Stimulated activated memory B cell treated with anti-CD40 and anti-IgM and Interleukin-4, amounts not matched to agents 10 μg/mL and 1 μg/mL and 100 μg/mL, for 72 hours (primary cell): ENCODE measurements at places on chromosomes 11 and 22.

GRCh38 chr11:25597696-25598095, 734.2 kb upstream of the ANO3 start:
- H3K4me1 ChIP-seq = no peaks in the 10 kb centered on the region
- no peaks in the 10 kb centered on the region for H3K36me3 ChIP-seq
- H3K4me3 ChIP-seq = no peak overlapping the region

DNA sequence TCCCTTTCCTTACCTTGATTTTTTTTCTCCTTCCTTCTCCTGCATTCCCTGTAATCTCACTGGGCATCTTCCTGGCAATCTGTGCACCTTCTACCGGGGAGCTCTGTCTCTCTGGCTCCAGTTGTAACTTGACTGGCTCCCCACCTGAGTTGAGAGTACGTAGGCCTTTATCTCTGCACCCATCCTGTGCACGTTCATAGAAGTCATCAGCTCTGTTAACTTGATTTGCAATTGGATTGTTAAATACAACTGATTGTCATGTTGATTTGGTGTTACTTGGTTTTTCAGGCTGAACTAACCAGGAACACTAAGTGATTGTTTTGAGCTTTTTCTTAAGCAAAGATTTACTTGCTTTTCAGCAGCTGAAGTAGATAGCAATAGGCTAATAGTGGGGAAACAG, 11.8 kb downstream of the SWAP70 start:
- no peak for ATAC-seq
- H3K27ac ChIP-seq = peak overlapping the region; percentile 85
- H3K4me3 ChIP-seq = peak overlapping the region; percentile 79
- H3K36me3 ChIP-seq = peaks cover 36% of the 10 kb centered on the region
- H3K27me3 ChIP-seq = no peaks in the 10 kb centered on the region

- H3K4me3 ChIP-seq = no peak overlapping the region
- H3K27me3 ChIP-seq = no peaks in the 10 kb centered on the region
- no peaks in the 10 kb centered on the region for H3K36me3 ChIP-seq
- H3K27ac ChIP-seq = peak overlapping the region; percentile 84
- H3K4me1 ChIP-seq = peaks cover 55% of the 10 kb centered on the region
Observed at GRCh38 chr11:128324531-128325141, 262.7 kb downstream of the ETS1 start.

GRCh38 chr11:36078686-36079055, 134.8 kb downstream of the LDLRAD3 start:
- no peak overlapping the region for H3K27ac ChIP-seq
- H3K36me3 ChIP-seq = no peaks in the 10 kb centered on the region
- H3K4me1 ChIP-seq = no peaks in the 10 kb centered on the region
- H3K27me3 ChIP-seq = peaks cover 8% of the 10 kb centered on the region

- H3K4me3 ChIP-seq = peak overlapping the region; percentile 72
- H3K27ac ChIP-seq = no peak overlapping the region
- peaks cover 6% of the 10 kb centered on the region for H3K4me1 ChIP-seq
- H3K27me3 ChIP-seq = peaks cover 59% of the 10 kb centered on the region
- H3K36me3 ChIP-seq = no peaks in the 10 kb centered on the region
Observed at GRCh38 chr11:9002920-9003572, 755 bp downstream of the NRIP3 start.

GRCh38 chr11:102791271-102792036, 6.5 kb downstream of the MMP1 start:
- H3K27ac ChIP-seq = no peak overlapping the region
- no peak for ATAC-seq
- H3K27me3 ChIP-seq = no peaks in the 10 kb centered on the region
- no peaks in the 10 kb centered on the region for H3K4me1 ChIP-seq
- H3K4me3 ChIP-seq = no peak overlapping the region

DNA sequence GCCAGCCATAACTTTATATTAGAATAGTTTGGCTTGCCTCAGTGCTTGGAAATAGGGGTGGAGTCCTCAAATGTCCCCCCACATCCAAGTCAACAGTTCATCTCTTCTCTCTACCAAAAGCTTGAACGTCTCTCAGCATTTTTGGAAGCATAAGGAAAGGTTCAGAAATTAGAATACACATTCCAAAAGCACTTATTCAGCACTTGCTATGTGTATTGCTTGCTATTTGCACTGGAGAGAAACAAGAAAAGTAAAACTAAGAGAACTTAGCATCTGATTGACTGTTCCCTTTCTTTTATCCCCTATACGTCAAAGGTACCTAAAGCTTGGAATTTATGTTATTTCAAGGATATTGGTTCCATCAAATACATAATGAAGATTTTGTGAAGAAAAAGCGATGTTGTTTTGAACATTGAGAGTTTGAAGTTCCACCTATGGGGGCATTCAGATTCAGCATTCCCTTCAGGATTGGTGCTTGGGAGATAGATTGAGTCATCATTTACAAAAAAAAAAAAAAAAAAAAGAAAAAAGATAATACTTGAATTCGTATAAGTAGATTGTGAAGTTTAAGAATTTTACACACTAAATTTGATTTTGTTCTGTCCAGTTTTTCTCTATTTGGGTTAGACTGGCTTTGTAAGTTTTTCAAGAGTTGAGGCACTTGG, 1.3 kb downstream of the TBRG1 start:
- H3K4me1 ChIP-seq = peaks cover 18% of the 10 kb centered on the region
- no peak for ATAC-seq
- H3K36me3 ChIP-seq = peaks cover 28% of the 10 kb centered on the region
- peak overlapping the region; percentile 89 for H3K4me3 ChIP-seq
- peaks cover 10% of the 10 kb centered on the region for H3K27me3 ChIP-seq
- peak overlapping the region; percentile 93 for H3K27ac ChIP-seq

- no peaks in the 10 kb centered on the region for H3K4me1 ChIP-seq
- peaks cover 11% of the 10 kb centered on the region for H3K27me3 ChIP-seq
- no peaks in the 10 kb centered on the region for H3K36me3 ChIP-seq
Observed at GRCh38 chr11:27274854-27275395, 88.1 kb downstream of the CCDC34 start.

DNA sequence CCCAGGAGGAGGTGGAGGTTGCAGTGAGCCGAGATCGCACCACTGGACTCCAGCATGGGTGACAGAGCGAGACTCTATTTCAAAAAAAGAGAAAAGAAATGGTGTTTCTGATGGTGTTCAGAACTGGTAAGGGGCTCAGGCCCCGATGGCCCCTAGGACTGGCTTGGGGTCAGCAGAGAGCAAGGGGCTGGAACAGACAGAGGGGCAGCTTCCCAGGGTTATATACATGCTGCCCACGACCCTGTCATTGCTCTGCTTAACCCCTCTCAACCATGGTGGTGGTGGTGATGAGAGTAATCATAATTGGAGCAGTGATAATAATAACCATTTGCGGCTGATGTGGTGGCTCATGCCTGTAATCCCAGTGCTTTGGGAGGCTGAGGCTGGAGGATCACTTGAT, 79.4 kb downstream of the CEP164 start:
- no peak for ATAC-seq
- H3K36me3 ChIP-seq = peaks cover 91% of the 10 kb centered on the region
- H3K4me1 ChIP-seq = no peaks in the 10 kb centered on the region

GRCh38 chr11:17978553-17979287, 34.1 kb downstream of the SERGEF start:
- no peak for ATAC-seq
- H3K27me3 ChIP-seq = no peaks in the 10 kb centered on the region
- H3K36me3 ChIP-seq = peaks cover 57% of the 10 kb centered on the region
- no peak overlapping the region for H3K4me3 ChIP-seq
- H3K4me1 ChIP-seq = peaks cover 11% of the 10 kb centered on the region
- no peak overlapping the region for H3K27ac ChIP-seq

DNA sequence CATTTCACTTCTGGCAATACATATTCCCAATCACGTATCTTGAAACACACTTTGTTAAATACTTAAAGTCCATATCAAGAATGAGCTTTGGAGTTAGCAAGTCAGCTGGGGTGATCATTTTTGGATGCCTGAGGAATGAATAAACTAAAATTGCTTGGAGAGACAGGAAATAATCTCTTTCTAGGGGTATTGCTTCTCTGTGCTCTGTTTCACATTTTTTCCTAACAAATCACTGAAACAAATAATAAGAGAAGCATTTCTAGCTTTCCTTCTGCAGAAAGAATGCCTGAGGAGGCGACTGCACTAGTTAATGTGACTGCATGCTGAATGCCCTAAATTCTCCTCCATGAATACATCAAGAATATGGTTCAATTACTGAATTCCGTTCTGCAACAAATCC, 541.4 kb upstream of the CCDC90B start:
- H3K27me3 ChIP-seq = no peaks in the 10 kb centered on the region
- H3K4me3 ChIP-seq = no peak overlapping the region
- no peaks in the 10 kb centered on the region for H3K4me1 ChIP-seq
- H3K36me3 ChIP-seq = no peaks in the 10 kb centered on the region

GRCh38 chr22:22897947-22898346, 10.3 kb downstream of the IGLL5 start:
- no peak overlapping the region for H3K4me3 ChIP-seq
- H3K4me1 ChIP-seq = peaks cover 71% of the 10 kb centered on the region
- H3K27ac ChIP-seq = no peak overlapping the region
- peaks cover 38% of the 10 kb centered on the region for H3K27me3 ChIP-seq
- ATAC-seq = no peak

- no peaks in the 10 kb centered on the region for H3K4me1 ChIP-seq
- H3K27me3 ChIP-seq = no peaks in the 10 kb centered on the region
- no peak overlapping the region for H3K27ac ChIP-seq
- no peak for ATAC-seq
Observed at GRCh38 chr11:91446267-91446666, 778.4 kb upstream of the FAT3 start.

DNA sequence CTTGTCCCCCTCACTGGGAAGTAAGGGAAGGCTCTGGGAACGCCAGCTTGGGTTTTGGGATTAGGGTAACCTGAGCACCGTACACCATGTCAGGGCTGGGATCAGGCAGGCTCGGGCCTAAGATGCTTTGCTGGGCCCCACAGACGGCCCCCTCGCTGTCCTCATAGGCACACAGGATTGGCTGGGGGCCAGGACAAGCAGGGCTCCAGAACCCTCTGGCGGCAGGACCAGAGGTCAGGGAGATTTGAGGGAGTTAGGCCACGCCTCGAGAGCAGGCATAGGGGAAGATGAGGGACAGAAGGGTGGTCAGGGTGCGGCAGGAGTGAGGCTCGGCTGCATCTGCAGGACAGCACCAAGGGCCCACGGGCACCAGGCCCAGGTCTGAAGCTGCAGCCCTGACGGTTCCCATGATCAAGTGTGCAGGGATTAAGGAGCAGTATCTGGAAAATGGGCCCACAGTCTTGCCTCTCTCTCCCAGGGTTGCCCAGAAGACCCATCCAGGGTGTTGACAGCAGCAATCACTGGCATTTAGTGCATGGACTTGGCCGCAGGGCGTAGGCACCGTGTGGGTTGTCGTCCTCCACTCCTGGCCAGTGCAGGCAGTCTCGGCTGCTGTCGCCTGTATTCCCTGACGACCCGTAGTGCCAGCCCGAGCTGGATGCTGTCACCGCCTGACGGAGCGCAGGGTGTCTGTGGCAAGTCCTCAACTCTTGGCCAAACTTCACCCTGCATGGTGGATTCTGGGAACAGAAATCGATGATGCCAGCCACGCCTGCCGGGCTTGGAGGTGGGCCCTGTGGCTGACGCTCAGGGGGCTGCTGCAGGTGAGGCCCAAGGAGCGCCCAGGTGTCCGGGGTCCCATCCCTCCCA, 15.7 kb upstream of the GNB1L start:
- no peaks in the 10 kb centered on the region for H3K36me3 ChIP-seq
- H3K4me1 ChIP-seq = no peaks in the 10 kb centered on the region
- no peak overlapping the region for H3K27ac ChIP-seq

DNA sequence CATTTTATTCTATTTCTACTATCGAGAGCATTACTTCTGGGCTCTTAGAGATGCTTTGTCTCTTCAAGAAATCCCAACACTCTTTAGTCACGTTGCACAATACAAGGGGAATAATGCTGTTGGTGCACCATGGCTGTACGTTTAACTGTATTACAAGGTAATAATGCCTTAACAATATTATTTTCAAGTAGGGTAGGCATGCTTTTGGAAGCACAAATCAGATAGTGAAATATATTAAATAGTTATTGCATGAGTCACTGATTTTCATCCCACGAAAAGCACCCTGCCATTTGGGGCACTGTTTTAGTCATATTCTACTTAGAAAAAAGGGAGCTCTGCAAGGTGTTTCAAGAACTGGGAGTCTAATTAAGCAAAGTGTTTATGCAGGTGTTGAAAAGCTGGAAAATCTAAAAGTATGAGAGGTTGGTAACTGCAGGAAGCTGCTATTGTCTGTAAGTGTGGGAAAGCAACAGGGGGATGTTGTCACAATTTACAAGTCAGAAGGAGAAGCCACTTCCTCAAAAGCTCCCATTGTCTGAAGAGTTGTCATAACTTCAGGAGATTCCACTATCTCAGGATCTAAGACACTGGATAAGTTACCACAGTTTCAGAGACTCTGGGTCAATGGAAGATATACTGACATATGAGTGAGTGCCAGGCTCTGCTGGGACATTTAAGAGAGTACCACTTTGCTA, 218.2 kb downstream of the JRKL start:
- no peaks in the 10 kb centered on the region for H3K27me3 ChIP-seq
- H3K27ac ChIP-seq = no peak overlapping the region
- no peak overlapping the region for H3K4me3 ChIP-seq
- no peaks in the 10 kb centered on the region for H3K36me3 ChIP-seq
- no peak for ATAC-seq

- no peaks in the 10 kb centered on the region for H3K27me3 ChIP-seq
- peak overlapping the region; percentile 90 for H3K27ac ChIP-seq
- ATAC-seq = no peak
- peaks cover 35% of the 10 kb centered on the region for H3K36me3 ChIP-seq
- peaks cover 71% of the 10 kb centered on the region for H3K4me1 ChIP-seq
Observed at GRCh38 chr22:31343235-31344191, 2.6 kb downstream of the PATZ1 start.

DNA sequence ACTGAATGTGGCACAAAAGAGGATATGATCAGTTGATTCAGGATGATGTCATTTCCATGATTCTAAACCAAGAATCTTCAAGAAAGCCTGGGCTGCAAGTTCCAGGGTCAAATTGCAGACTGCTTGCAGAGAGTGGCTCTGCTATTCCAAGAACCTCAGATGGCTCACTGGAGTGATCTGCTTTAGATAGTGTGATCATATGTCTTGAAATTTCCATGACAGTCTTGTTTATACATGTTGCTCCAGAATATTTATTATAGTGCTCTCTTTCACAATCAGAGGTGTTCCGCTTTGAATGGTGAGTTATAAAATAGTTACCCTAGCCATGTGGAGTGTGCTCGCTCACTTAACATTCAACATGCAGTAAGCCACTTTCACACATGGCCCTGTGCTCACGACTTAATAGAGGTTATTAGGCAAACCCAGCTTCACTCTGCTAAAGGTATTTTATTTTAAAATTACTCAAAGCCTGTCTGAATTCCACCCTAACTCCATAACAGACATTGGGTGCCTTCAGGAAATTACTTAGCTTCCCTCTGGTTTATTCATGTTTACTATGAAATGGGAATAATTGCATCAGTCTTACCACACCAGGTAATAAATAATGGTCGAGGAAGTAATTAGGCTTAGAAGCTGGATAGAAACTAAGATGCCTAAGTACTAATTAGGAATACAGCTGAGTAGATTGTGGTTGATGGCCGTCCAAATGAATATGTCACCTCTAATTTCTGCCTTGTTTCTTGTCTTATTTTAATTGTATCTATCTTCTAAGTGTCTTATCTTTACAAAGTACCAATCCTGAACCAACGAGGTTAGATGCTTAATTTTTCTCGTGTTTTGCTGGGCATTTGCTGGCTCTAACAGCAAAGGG, 187.9 kb downstream of the ETS1 start:
- peaks cover 17% of the 10 kb centered on the region for H3K4me1 ChIP-seq
- H3K27ac ChIP-seq = peak overlapping the region; percentile 14
- no peak overlapping the region for H3K4me3 ChIP-seq
- H3K27me3 ChIP-seq = no peaks in the 10 kb centered on the region

- H3K4me3 ChIP-seq = no peak overlapping the region
- no peaks in the 10 kb centered on the region for H3K27me3 ChIP-seq
- no peak for ATAC-seq
- no peaks in the 10 kb centered on the region for H3K4me1 ChIP-seq
Observed at GRCh38 chr11:14612694-14613093, 30.9 kb upstream of the PDE3B start.
